Fibroblast of villous mesenchyme (primary cell): ENCODE measurements at places on chromosomes 11 and 22.

DNA sequence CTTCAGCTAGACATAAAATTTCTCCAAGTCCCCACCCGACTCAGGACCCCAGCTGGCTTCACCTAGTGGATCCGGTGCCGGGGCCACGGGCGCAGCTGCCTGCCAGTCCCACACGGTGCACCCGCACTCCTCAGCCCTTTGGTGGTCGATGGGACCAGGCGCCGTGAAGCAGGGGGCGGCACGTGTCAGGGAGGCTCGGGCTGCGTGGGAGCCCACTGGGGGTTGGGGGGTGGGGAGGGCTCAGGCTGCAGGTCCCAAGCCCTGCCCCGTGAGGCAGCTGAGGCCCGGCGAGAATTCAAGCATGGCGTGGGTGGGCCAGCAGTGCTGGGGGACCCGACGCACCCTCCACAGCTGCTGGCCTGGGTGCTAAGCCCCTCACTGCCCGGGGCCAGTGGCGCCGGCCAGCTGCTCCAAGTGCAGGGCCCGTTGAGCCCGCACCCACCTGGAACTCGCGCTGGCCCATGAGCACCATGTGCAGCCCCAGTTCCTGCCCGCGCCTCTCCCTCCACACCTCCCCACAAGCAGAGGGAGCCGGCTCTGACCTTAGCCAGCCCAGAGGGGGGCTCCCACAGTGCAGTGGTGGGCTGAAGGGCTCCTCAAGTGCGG is 747.0 kb downstream of the FAM181B start:
- DNase-seq: no peak

DNA sequence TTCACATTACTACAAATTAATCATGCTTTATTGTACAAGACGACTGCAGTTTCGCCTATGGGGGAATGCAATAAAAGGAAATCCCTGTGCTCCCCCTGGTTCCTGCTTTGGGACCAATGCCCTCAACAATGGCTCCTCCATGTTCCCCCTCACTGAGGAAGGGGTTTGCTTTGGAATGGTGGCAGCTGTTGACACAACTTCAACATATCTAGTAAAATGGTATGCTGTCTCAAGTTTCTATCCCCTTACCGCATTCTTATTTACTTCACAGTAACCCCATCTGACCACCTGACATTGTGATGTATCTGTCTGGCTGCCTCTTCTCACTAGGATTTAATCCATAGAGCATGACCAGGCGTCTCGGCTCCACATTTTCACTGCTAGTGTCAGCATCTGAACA is 48.8 kb downstream of the PIWIL3 start:
- DNase-seq: no peak

GRCh38 chr22:39593066-39593930 is 22.7 kb downstream of the CACNA1I start:
- DNase-seq: peak; percentile 29

DNA sequence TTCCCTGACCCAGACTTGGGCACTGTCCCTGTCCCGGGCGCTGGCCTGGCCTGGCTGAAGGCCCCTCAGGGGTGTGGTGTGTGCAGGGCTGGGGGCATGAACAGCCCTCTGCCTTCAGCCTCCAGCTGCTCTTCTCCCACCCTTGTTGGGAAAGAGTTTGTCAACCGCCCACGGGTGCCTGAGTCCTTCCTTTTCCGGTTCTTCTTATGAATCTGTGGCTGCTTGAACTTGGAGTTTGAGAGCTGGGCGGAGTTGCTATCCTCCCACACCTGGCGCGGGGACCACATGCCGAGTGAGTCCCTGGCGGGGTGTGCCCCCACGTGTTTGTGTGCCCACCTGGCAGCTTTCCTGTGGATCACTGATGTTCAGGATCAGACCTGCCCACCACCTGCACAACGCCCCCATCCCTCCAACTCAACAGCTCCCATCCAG is 13.4 kb downstream of the NFAM1 start:
- DNase-seq: no peak

- peak; percentile 95 for DNase-seq
Measured at GRCh38 chr22:28882878-28883656, at the start of gene ZNRF3. Gene ZNRF3 (plus strand): TSS chr22:28883572. CDS start chr22:28883767, 195 bp downstream.

DNA sequence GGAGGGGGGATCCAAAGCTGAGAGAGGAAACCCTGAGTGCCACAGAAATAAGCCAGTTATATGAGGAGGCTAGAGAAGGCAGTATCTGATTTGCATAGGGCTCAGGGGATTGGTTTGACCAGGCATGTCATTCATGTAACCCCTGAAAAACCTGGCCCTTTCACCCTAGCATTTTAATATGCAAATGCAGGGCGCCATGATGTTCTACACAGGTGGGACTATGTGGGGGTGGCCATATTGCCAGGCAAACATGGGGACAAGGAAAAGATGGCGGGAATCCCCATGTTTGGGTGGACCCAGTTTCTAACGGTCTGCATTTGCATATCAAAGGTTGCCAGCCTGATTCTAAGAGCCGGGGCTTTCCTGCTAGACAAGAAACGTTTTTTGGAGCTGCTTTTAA is 27.2 kb downstream of the CSF2RB start:
- DNase-seq: no peak

DNA sequence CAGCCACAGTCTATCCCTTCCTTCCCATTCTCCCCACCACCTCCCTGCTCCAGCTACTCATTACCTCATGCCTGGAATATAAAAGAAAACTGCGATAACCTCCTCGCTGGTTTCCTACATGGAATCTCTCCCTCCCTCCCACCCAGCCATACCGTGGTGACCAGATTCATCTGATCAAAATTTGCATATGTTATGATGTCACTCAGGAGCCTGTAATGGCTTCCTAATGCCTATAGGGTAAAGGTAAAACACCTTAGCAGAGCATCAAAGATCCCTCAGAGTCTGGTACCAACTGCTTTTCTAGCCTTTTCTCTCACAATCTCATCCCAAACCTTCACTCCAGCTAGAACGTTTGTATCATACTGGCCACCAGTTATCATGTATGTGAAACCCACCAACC is 19.6 kb downstream of the RTN4RL2 start:
- no peak for DNase-seq

- no peak for DNase-seq
Measured at GRCh38 chr11:83537131-83537610, 251.0 kb upstream of the CCDC90B start.
